Epithelial cell of proximal tubule (primary cell): ENCODE measurements at places on chromosomes 16 and 17. TPM values are rescaled to one million over a fixed set of nuclear protein-coding genes. Genes with fewer than 3 reads are reported as not detected.

The TEDC2 gene
- 26.0 and 40.4 TPM in 2 replicates for total RNA-seq

The SEPTIN1 gene
- 0.23 TPM in 1 of 2 replicates, not detected in the other for total RNA-seq

The QPRT gene
- total RNA-seq: 89.9 and 148 TPM in 2 replicates

The TAT gene
- not detected in 2 replicates for total RNA-seq

The VASN gene
- 19.0 and 33.7 TPM in 2 replicates for total RNA-seq

The C17orf78 gene
- not detected in 2 replicates for total RNA-seq

The ACE gene
- total RNA-seq: 0.07 and 1.3 TPM in 2 replicates

The ZNF19 gene
- total RNA-seq: 0.81 and 1.7 TPM in 2 replicates

The BRCA1 gene
- 29.5 and 42.0 TPM in 2 replicates for total RNA-seq

DNA sequence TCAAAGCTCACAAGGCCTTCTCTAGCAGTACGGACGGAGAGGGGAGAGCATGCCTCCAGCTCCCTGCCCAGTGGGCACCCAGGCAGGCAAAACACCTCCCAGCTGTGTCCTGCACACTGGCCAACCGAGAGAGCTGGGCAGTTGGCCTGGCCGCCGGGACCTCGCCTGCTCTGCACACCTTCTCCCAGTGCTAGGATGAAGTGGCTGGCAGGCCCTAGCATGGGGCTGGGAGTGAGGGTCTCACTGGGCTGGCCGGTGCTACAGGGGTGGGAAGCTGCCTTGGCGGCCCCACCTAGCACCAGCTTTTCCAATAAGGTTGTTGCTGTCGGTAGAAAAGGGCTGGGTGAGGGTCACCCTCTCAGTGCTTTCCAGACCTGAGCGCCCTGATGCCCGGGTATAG lies 60.2 kb downstream of the SDK2 start:
- no peak for DNase-seq

DNA sequence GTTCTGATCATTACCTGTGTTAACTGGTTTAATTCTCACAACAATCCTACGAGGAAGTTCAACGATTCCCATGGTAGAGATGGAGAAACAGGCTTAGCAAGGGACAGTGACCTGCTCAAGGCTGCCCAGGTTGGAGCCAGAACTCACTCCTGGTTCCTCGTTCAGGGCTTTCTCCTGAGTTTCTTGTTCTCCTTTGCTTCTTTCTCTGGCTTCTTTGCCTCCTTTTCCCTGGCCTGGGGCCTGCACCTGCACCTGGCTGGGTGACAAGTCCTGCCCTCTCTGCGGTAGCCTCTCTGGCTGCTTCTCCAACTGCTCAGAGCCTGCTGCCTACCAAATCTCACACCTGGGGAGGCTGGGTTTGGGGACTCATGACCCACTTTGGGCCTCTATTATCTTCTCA lies 2.8 kb downstream of the CCL22 start:
- DNase-seq: no peak

- no peak for DNase-seq
Observed at GRCh38 chr16:77399066-77399465, 35.8 kb downstream of the ADAMTS18 start.

DNA sequence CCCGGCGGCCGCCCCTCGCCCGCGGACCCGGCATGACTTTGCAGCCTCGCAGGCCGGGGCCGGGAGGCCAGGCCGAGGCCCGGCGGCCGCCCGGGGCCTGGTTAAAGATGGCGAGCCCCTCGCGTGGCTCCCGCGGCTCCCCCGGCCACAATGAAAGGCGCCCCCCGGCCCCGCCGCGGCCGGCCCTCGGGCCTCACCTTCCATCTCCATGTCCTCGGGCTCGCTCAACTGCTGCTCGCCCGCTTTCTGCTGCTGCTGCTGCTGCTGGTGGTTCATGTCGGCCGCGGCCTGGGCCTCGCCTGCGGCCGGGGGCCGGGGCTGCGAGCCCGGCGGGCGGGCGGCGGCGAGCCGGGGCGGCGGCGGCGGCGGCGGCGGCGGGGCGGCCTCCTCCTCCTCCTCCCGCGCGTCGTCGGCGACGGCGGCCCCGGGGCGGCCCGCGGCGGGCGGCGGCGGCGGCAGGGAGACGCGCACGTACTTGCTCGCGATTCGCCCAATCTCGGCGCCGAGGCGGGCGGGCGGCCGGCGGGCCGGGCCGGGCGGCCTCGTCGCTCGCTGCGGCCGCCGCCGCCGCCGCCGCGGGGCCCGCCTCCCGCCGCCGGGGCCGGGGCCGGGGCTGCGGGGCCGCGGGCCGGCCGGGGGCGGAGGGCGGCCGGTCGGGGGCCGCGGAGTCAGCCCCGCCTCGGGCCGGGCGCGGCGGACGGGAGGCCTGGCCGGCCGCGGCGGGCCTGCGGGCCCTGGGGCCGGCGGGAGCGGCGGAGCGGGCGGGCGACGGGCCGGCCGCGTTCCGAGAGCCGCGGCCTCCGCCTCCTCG lies 491 bp downstream of the USP7 start:
- DNase-seq: no peak

DNA sequence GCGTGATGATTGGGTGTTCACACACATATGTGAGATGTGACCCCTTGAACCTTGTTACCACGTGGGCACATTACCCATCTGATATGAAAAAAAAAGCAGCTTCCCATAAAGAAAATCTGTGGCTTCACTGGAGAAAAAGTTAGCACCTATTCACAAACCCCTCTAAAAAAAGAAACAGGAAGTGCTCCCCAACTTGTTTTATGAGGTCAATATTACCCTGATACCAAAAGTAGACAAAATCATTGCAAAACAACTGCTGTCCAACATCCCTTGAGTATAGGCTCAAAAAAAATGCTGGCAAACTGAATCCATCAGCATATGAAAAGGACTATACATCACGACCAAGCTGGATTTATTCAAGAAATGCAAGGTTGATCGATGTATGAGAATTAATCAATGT lies 99.7 kb upstream of the RBL2 start:
- no peak for DNase-seq

GRCh38 chr16:59342669-59343068 lies 608.6 kb upstream of the GOT2 start:
- no peak for DNase-seq

DNA sequence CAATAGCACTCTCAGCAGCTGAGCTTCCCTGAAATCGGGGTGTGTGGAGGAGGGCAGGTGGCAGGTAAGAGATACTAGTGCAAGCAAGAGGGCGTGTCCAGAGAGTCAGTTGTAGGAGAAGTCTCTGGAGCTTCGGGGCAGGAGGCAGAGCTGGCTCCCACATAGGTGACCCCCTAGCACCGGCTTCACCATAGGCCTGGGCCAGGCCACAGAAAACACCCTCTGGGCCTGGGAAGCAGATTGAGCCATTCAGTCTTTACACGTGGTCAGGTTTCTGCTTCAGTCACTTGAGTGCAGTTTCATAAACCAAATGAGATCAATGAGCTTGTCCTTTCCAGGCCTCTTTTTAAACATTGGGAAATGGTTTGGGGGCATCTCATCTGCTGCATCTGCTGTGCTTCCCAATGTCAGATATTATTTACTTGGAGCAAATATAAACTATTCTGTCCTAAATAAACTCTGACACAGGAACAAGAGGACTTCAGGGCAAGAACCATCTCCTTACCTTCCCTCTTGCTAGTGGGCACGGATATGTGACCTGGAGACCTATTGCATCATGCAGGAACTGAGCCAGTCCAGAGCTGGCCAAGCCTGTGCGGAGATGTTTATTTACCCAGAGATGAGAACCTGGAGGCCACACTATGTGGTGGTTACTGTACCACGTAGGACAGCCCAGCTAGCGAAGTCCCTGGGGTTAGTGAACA lies 16.1 kb downstream of the CCR7 start:
- peak; percentile 59 for DNase-seq

DNA sequence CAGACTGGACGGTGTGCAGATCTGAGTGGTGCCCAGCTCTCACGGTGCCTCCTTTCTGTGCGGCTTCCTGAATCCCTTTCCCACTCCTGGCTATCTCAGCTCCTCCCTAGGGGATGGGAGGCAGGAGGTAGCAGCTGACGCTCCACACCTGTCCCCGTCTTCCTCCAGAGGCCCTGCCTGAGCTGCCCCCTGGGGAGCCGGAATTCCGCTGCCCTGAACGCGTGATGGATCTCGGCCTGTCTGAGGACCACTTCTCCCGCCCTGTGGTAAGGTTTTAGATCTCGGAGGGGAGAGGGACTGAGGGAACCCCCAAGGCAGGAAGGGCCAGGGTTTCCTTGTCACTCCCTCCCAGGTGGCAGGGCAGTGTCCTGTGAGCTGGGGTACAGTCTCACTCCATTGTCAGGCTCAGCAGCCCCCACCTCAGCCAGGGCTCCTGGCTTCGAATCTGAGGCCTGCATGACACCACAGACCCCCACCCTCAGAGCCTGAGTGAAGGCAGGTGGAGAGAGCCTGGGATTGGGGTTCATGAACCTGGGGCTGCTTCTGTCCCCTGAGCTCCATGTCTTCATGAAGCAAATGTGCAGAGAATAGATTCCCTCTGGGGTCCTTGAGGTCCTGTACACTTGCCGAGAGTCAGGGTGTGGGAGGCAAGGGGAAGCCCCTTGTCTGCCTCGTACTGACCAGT lies 6.6 kb downstream of the DEF8 start:
- DNase-seq: no peak

DNA sequence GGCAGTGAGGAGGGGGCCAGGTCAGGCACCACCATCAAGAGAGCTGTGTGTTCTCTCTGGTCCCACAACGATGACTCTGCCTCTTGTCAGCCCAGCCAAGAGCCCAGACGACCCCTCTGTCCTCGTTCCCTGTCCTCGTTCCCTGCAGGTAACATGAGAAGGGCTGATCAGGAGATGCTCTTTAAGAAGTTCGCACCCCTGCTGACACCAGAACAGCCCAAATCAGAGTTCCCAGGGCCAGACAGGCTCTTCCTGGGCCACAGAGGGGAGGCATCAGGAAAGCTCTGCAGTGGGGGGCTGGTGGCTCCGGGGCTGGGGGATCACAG lies 13.5 kb upstream of the DNAI2 start:
- no peak for DNase-seq

GRCh38 chr17:44205962-44206824 lies 6.5 kb upstream of the ATXN7L3 start:
- no peak for DNase-seq

DNA sequence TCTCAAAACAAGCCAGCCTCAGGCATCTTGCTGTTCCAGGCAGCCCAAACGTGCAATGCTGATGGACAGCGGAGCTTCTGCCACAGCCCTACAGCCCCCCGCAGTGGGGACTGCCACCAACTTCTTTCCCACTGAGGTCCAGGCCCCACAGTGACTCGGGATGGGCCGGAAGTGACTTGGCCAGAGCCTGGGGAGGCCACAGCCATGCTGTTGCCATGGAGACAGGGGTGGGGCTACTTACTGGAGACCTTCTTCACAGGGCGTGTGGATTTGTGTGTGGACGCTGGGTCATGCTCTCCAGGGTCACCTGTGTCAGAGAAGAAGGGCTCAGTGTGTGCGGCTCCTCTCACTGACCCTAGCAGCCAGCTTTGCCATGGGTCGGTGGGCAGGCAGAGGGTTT lies 15.0 kb downstream of the TRIM25 start:
- DNase-seq: no peak

DNA sequence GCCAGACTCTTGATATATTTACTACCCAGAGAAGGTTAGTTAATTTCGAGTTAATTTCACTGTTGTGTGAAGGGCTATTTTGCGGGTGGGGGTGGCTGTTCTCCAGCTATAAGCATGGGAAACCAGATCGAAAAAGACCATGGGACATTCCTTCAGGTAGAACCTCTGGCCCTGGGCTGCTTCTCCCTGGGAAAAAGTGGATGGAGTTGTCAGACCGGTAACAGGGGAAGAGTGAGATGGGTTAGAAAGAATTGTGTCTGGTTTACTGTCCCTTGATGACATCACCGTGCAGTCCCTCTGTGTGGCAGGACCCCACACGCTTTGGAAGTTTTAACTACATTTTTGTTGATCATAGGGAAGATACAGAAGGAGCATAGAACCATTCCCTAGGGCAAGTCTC lies 296.3 kb downstream of the RBFOX1 start:
- no peak for DNase-seq

GRCh38 chr17:2122641-2123302 lies 67.9 kb downstream of the HIC1 start:
- no peak for DNase-seq

DNA sequence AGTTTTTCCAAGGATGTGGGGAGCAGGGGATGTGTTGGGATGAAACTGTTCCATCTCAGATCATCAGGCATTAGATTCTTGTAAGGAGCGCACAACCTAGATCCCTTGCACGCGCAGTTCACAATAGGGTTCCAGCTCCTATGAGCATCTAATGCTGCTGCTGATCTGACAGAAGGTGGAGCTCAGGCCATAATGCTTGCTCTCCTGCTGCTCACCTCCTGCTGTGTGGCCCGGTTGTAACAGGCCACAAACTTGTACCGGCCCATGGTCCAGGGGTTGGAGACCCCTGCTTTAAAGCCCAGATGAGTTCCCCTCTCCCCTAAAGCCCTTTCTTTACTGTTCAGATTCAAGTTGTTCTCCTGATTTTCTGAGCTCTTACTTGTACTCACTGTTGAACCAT lies 44.8 kb downstream of the RNF135 start:
- DNase-seq: no peak

DNA sequence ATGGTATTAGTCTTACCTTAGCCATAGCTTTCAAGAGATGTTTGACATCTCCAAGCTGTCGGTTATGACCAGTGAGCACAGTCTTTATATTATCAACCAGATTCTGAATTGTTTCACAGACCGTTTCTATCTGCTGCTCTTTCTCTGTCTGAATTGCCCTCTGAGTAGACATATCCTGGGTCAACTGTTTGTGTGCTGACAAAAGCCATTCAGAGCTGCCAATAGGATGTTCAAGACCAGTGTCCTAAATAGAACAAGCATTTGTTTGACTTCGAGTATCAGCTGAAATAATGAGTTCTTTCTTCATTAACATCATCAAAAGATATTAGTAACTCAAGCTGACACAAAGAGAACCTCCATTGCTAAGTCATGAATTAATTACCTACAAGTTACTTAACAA lies 14.9 kb upstream of the ARL6IP1 start:
- no peak for DNase-seq

- no peak for DNase-seq
Observed at GRCh38 chr16:81855552-81856153, 76.6 kb downstream of the PLCG2 start.

- DNase-seq: no peak
Observed at GRCh38 chr17:13521784-13522183, 79.9 kb downstream of the HS3ST3A1 start.

DNA sequence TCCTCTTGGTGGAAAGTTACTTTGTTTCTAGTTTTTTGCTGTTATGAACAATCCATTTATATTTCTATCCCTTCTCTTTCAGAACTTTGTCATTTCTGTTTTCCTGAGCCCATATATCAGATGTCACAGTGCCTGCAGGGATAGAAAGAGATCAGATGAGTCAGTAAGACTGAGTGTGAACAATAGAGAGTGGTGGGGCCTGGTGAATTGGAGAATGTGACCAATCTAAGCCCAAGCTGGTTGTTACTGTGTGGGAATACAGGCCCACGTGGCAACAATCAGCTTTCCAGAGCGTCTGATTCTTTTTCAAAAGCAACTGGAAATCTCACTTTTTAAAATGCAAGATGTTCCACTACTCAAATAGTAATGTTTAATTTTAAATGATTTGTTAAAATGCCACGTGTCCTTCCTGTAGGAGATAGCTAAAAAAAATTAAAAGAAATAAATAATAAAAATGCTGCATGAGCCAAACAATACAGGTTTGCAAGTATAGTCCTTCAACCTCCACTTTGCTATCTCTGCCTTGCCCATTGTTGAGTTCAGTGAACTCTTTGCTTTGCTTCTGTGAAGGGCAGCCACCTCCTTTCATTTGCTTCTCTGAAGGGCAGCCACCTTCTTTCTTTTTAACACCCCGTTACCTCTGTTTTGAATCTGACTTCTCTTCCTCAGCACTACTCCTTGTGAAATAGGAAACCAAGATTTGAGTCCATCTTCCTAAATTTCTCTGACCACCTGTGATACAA lies 9.6 kb downstream of the DCTN5 start:
- DNase-seq: no peak
